ENCODE measurements at places on chromosomes 16 and 17.

GRCh38 chr17:4973256-4974114 lies 5.9 kb upstream of the SPAG7 start:
- no peak for DNase-seq

DNA sequence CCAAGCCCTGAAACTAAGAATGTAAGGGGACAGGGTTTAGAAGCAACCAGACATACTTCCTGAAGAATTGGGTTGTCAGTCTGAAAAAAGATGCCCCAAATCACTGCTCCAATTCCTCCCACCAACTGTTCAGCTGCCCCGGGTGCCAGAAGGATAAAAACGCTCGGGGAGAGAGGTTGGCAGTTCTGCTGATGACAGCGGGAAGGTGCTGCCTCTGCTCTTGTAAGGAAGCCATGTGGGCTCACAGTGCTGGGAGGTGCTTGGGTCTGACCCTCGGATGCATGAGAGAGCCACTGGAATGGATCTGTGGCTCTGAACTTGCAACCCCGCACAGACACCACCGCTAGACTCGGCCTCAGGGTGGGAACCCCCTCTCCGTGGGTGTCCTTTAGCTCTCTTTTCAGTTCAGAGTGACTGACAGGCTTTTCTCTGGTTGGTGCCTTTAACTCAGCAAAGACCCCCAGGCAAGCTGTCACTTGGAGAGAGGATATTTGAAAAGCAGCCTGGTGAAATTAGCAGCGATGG lies 364.8 kb upstream of the RBFOX1 start:
- DNase-seq = no peak

- DNase-seq = no peak
These were observed 15.0 kb downstream of the HS3ST6 start for GRCh38 chr16:1903220-1903574.

DNA sequence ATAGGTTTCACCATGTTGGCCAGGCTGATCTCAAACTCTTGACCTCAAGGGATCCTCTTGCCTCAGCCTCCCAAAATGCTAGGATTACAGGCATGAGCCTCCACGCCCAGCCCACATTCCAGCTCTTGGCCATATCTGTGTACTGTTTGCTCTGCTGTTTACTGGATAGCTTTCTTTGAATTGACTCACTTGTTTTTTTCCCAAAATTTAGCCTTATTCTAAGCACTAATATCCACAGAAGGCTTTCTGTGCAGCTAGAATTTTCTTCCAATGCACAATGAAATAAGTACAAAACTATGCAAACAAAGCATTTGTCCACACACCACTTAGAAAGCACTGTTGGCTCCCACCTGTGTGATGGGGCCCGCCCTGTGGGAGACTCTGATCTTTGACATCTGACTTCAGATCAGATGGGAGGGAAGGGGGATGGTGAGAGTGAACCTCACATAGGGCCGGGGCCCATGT lies 72.2 kb downstream of the CLEC16A start:
- no peak for DNase-seq

DNA sequence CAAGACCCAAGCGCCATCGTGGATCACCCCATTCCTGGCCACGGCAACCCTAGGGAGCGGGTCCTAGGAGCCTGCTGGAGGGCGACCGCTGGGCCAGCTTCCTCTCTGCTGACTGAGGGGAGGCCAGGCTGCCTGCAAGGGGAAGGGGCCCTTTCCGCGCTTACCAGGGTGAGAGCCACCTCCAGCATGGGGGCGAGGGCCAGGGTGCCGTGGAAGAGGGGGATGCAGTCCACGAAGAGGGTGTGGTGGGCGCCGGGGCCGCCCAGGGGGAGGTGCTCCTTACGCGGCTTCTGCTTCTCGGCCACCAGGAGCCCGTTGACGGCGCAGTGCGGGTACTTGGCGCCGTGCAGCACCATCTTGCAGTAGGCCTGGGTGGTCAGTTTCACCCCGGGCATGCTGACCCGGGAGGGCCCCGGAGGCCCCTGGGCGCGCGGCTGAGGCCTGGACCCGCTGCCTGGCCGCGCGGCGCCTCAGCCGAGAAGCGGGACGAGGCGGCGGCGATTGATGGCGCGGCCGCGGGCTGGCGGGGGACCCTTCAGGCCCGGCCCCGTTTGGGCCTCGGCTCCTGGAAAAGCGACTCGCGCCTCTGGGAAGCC lies 345 bp downstream of the EMC8 start:
- DNase-seq = peak; percentile 1

DNA sequence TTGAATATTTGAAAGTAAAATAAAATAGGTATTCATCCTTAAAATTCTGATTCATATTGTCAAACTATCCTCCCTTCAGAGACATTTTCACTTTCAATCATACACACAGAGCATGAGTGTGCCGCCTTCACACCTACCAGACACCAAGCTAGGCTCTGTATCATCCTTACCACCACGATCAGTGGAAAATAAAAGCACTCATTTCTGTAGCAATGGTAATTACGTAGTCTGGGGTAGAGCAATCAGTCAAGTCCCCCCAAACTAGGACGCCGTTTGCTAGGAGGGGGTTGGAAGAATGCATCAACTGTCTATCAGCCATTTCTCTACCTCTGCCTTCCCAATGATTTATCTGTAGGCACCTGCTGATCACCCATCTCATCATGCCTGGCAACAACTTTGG lies 84.6 kb upstream of the GRIN2A start:
- no peak for DNase-seq

- no peak for DNase-seq
These were observed 97.9 kb downstream of the MAP2K4 start for GRCh38 chr17:12118617-12119016.

DNA sequence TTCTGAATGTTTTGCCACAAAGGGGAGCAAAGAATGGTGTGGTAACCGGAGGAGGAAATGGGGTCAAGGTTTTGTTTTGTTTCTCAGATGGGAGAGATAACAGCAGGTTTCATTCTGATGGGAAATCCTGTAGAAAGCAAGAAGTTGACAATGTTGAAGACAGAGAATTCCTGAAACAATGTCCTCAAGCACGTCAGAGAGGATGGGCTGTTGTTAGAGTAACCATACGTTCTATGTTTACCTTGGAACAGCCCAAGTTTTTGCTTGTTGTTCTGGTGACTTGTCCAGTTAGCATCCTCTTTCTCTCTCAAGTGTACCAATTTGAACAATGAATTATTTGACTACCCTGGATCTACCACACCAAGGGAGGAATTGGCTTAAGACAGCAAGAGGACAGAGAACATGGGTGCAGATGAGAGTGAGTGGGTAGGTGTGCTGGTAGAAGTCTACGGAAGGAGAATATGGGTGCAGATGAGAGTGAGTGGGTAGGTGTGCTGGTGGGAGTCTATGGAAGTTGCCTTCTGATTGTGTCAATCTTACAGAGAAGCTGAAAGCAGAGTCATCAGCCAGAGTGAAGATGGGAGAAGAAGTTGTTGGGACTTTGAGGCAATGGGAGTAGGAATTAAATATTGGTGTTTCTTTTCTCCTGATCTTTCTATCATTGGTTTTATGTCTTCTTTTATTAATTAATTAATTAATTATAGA lies 14.8 kb upstream of the NSRP1 start:
- DNase-seq = no peak

DNA sequence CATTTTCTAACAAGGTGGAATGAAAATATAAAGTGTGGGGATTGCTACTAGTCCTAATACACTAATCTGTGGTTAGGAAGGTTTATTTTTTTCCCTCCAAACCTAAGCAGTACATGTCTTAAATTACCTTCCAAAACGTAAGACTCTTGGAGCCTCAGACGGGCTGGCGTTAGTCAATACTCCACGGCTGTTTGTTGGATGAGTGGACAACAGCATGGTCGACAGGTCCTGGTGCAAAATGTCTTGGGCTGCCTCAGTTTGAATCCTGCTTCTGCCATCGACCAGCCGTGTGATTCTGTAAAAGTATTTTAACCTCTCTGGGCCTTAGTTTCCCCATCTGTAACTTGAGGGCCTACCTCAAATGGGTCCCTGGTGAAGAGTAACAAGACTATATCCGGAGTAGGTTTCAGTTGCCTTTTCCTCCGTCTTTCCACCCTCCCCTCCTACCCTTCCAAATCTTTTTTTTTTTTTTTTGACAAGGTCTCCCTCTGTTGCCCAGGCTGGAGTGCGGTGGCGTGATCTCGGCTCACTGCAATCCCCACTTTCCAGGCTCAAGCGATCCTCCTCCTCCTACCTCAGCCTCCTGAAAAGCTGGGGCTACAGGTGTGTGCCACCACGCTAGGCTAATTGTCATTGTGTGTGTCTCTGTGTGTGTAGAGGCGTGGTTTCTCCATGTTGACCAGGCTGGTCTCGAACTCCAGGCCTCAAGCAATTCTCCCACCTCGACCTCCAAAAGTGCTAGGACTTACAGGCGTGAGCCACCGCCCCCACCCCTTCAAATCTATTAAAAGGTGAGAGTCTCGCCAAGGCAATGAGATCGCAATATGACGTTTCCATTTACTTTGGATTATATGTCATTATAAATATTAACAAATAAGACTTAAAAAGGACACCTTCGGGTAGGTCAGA lies 5.8 kb downstream of the SCGB1C2 start:
- no peak for DNase-seq

DNA sequence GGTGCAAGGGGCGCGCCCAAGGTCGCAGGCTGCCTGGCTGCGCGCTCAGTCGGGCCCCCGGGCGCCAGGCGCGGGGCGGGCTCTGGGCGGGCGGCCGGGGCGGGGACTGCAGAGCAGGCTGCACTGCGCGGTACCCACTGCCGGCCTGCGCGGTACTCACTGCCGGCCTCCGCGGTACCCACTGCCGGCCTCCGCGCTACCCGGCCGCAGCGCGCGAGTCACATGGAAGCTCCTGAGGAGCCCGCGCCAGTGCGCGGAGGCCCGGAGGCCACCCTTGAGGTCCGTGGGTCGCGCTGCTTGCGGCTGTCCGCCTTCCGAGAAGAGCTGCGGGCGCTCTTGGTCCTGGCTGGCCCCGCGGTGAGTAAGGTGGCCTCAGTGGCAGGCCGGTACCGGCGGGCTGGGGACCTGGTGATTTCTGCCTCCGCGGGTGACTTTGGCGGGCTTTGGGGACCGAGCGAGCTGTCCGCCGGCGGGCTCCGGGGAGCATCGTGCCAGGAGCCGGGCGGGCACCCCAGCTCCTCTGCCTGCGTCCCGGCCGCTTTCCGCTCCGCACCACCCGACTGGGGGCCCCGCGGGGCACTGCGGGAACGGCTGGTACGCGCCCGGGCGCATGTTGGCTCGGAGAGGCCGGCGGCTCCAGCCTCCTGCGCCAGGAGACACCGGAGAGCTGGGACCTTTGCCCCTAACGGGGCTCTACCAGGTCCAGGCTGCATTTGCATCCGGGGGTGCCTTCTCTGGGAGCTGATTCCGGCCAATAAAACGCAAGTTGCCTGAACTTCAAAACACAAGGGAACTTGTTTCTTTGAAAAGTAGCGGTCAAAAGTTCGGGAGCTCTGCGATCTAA lies at the start of gene SLC47A1:
TSS of gene SLC47A1 (plus strand) at position 137 of the 844 bp plus-strand sequence. CDS start at position 223, 86 bp downstream.
- no peak for DNase-seq

- DNase-seq = no peak
These were observed 3.3 kb upstream of the KLHL11 start for GRCh38 chr17:41868568-41868967.

DNA sequence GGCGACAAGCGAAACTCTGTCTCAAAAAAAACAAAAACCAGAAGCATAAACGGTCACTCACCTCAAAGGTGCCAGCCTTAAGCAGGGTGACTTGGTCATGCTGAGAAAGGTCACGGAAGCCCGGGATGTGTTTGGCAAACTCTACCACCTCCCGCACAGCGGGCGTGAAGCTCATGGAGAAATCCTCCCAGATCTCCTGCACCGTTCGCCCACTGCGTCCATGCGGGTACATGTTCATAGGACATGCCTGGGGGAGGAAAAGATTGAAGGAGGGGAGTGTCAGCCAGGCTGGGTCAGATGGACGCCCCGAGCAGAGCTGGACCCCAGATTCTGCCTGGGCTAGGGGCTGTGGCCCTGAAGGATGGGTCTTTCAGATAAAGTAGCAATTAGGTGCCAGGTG lies 5.5 kb downstream of the NR1D1 start:
- DNase-seq = no peak

DNA sequence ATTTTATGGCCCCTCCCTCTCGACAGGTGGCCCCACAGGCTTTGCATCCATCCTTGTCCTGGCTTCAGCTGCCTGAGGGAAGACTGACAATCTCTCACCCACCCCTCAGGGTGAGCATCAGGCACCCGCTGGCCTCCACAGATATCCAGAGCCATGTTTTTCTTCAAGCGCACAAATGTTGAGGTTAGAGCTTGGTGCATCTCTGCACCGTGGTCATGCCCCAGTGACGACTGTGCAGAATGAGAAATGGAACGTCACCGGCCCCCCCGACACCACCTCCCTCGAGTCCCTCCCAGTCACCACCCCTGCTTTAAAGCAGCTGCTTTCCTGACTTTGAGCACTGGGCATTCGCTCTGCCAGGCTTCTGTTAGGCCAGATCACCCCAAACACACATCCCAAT lies 19.8 kb upstream of the TIMP2 start:
- DNase-seq = no peak

DNA sequence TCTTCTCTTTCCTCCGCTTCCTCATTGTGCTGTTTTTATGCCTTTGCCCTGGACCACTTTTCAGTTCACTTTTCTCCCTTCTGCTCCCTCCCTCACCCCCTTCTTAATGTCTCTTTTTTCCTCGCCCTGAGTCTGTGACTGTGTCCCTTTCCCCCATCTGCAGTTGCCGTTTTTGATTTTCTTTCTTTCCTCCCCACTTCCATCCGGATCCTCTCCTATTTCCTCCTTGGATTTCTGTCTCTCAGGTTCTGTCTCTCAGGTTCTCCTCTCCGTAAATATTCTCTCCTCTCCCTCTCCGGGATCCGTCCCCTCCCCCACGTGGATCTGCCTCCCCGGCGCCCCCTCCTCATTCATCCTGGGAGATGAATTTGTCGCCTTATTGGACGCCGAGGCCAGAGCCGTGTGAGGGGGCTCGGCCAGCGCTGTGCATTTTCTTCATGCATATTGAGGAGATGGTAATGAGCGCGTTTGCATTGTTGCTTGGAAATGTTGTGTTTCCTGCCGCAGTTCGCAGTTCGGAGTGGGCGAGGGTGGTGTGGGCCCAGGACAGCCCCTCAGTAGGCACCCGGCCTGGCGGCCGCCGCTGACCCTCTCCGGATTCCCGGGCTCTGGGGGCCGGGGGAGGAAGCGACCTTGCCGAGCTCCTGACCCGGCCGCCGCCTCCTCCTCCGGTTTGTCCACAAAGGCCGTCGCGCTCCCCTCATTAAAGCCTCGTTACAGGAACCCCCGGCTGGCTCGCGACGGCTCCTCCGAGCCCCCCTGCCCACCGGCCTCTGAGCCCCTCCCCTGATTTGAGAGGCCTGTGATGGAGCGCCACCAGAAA lies 4.5 kb upstream of the IRX3 start:
- no peak for DNase-seq

DNA sequence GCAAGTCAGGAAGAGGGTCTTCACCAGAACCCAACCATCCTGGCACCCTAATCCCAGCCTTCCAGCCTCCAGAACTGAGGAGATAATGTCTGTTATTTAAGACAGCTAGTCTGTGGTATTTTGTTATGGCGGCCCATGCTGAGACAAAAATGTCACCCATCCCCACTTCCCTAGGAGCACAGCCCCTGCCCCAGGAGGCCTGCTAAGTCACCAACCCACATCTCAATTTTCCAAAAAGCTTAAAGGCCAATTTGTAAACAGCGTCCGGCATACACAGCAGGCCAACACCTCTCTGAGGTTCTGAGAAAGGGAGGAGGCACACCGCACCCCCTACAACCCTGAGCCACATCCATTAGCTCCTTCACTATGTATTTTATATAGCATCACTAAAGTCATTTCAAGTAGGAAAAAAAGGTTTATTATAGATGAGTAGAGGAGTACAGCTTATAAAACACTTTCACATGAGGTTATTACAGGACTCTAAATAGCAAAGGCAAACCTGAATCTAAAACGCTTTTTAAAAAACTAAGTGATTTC lies 6.9 kb downstream of the TMEM170A start:
- no peak for DNase-seq

GRCh38 chr17:18182978-18183333 lies 672 bp upstream of the ALKBH5 start:
- DNase-seq = no peak

All from HS-27A (cell line).